Stomach (tissue), 19 donors: ENCODE measurements at places on chromosomes 3 and 15.
A peak's percentile ranks its signal among the peaks of the same experiment; 100 is the strongest.

DNA sequence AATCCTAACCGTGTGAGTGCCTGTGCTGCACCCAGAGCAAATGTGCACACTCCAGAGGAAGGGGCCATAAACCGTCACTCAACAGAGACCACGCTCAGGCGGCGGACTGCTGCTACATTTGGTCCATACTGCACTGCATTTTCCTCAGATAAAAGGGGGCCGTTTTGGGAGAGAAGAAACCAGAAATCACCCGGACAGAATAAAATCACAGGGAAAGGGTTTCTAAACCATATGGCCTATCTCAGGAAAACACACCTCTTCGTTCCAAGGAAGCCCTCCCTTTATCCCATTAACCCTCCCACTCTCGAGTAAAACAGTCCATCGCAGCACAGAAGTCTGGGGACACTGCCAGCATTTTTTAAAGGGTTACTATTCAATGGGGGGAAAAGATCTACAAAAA is 7.6 kb downstream of the IL17RD start:
- DNase-seq = no peak

- no peak for DNase-seq
Observed at GRCh38 chr3:18069568-18069967, 327.1 kb upstream of the TBC1D5 start.

DNA sequence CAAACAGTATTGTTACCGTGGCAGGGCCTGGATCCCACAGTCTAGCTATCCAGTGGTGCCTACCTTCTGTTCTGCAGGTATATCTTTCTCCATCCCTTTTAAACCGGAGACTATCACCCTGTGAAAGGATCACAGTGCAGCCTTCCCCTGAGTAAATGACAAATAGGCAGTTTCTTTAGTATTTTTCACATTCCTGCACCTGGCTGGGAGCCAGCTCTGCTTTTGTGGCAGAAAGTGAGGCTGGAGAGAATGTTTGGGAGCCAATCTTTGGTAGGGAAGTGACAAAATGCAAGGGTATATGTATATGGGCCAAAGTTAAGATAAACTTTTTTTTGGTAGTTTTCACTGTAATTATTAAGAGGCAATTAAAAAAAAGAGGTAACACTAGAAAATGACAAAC is 54.8 kb downstream of the ARHGEF26 start:
- no peak for DNase-seq

DNA sequence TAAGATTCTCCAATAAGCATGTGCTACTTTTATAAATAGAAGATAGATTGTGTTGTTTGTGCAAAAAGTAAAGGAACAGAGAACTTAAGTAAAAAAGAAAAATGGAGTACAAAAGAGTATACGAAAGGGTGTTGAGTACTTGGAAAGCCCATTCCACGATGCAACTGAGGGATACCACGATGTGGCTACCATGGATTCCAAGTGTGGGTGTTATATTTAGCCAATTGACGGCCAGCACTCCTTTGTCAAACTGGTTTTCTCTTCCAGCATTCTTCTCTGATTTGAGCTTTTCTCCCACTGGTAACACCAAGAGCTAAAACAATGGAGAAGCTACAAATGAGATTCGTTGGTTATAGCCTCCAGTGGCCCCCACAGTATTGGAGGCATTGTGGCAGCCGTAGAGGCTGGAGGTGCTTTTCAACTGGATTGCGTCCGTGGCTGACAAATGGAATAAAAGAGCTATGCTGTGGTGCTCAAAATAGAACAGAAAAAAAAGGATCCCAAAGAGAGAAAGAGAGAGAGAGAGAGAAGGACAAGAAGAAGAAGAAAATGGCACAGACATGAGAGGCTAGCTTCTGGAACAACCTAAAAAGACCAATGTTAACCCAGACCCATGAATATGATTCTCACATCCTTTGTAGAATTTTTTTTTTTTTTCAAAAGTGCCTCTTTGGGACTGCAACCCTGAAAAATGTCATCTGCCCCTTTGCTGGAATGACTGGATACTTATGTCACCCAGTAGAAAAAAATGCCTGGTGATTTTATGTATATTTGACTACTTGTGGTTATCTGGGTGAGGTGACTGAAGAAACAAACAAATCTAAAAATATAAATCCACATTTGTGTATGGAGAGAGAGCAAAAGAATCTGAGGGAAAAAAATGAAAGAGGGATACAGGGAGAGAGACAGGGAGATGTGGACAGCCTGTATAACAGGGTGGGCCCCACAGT is 345.1 kb downstream of the RORA start:
- no peak for DNase-seq

DNA sequence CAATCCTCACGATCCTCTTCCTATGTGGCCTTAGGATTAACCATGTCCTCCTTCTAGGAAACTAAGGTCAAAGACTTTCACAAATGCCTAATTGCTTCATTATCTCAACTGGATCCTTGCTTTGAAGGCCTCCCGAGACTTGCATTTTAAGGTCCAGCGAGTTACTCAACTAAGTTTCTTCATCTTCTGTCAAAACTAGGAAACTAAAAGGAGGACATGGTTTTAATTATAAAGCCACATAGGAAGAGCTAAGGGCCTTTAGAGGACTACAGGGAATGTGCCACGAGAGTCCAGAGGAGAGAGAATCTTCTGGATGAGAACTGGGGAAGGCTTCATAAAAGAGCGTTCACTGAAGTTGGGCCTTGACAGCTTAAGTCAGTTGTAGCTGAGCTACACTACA is 87.8 kb upstream of the LPP start:
- DNase-seq = no peak

DNA sequence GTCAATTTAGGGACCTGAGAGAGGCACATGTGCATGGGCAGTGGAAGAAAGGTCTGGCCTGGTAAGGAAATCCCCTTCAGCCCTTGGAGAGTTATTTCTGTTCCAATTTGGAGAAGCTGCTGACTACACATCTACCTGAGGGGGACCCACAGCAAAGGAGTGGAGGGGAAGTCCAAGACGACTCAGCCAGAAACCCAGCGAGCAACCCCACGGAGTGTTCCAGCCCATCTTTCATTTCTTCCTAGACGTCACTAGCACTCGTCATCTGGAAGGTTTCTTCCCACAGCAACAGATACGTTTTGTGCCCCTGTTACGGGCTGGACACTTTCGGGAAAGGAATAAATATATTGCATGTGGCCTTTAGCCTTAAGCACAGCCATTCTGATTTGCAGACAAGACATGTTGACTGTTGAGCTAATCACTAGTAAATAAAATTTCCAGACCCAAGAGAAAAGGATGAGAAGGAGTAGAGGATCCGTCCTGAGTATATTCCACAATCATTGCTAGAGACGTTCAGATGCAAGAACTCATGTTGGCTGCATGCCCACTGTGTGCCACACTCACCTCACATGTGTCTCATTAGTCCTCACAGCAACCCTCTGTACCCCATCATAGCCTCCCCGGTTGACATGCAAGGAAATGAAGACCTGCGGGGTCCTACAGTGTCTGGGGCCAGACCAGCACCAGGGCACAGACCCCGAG is 7.8 kb upstream of the FAM174B start:
- no peak for DNase-seq

GRCh38 chr15:45095661-45096060 is 18.3 kb downstream of the DUOX2 start:
- DNase-seq = no peak

DNA sequence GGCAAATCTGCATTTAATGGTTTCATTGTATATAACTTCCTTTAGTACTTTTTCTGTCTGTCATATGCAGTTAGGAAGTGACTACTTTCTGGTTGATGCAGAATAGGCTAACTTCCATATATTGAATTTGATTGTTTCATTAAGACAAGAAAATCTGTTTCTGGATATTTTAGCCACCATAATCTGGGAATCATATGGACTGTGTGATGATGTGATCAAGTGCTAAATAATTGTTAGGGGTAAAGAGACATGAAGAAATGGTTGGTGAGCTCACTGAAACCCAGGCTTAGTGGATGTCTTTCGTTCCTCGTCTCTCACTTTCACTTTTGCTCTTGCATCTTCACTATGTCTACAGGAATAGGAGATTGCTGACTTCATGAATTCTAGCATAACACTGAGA is 3.5 kb upstream of the MNS1 start:
- no peak for DNase-seq

GRCh38 chr15:84752700-84753099 is 4.3 kb downstream of the ZNF592 start:
- no peak for DNase-seq

DNA sequence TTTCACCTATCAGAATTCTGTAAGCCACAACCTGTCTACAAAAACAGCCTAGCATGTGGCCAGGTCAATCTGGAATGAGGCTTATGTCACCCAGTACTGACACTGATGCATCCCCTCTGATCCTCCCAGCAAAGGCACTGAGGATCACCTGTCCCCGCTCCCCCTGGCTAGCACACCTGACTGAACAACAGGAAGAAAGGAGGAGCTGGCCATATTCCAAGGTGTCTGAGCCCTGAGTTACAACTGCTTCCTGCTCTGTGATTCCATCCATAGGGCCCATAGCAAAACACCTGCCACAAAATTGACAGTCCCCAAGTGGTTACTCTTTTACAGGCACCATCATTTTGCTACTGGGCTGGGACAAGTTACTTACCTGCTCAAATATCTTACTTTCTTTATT is 555.5 kb upstream of the CFAP20DC start:
- peak; percentile 38 for DNase-seq

DNA sequence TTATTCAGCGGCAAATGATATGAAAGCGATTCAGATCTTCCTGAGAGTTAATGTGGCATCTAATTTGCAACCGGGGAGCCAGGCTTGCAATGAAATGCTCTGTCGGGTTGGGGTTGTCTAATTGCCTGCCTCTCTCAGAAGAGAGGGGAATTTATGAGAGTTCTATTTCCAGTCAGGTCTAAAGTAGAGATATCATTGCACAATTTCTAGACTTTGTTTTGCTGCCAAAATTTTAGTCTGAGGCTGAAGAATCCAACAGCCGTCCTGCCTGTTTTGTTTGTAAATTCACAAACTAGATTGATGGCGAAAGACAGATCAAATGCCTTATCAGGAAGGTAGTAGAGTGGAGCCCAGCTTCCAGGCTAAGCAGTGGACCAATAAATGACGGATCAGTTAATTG is 610 bp downstream of the LIPC start:
- DNase-seq = no peak
